Inflammatory macrophage (primary cell): ENCODE measurements at places on chromosomes 16 and 17.

- no peak for DNase-seq
These were observed 3.0 kb downstream of the SYNGR3 start for GRCh38 chr16:1992704-1993317.

- no peak for DNase-seq
These were observed 160.5 kb upstream of the GSE1 start for GRCh38 chr16:85452364-85453193.

DNA sequence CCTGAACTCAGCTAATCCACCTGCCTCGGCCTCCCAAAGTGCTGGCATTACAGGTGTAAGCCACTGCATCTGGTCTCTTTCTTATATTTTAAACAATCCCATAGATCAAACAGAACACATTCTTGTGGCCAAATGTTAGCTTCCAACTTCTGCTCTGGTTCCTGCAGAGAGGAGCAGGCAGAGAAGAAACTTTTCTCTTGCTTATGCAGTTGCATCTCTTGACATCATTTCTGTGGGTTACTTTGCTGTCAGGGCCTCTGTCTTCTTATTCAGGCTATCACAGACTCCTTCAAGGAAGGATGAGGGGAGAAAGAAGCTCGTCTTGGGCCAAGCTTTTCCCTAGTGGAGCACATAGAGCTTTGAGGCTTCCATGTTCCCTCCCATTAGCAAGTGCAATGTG lies 7.8 kb downstream of the HSD17B2 start:
- no peak for DNase-seq

GRCh38 chr17:5035315-5035714 lies at the start of gene SLC52A1:
TSS of gene SLC52A1 (minus strand) at chr17:5035426. CDS start at chr17:5034606, 820 bp downstream.
- no peak for DNase-seq

- no peak for DNase-seq
These were observed 39.7 kb upstream of the IRX3 start for GRCh38 chr16:54326266-54326662.

DNA sequence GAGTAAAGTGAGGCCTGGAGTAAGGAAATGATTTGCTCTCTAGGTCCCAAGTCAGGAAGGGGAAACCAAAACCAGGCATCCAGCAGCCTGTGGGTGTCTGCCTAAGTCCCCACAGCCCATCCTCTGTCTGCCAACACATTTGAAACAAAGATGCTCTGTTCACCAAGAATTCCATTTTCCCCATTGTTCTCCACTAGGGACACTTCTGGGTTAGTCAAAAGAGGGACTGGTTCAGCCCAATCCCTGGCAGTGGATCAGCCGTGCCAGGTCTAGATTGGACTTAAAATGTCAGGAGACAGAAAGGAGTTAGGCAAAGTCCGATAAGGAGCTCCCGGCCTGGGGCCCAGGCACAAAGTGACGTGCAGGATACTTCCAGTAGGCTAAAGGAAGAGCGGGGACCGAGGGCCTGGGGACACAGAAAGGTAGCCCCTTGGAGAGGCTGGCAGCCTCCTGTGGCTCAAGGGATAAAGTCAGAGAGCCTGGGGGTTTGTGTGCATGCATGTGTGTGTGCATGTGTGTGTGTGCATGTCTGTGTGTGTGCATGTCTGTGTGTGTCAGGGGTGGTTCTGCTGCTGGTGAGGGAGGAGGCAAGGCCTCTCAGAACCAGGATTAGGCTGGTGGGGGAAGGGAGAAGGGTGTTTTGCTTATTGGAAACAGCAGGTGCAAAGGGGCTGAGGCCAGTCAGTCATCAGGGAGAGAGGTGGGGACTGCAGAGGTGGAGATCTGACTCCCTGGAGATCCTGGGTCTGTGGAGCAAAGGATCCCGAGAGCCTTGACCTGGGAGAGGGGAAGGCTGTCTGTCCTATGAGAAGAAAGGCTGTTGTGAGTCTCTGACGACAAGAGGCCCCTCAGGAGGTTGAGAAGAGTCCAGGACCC lies 41.7 kb upstream of the IL34 start:
- no peak for DNase-seq

- peak; percentile 67 for DNase-seq
These were observed 8.2 kb downstream of the PLCD3 start for GRCh38 chr17:45123930-45124796.

GRCh38 chr17:1783834-1784611 lies 22.2 kb downstream of the SERPINF1 start:
- DNase-seq: peak; percentile 84

- no peak for DNase-seq
These were observed 21.6 kb upstream of the ARL4D start for GRCh38 chr17:43377056-43377810.

- DNase-seq: peak; percentile 79
These were observed 25.9 kb downstream of the OGFOD1 start for GRCh38 chr16:56477096-56477878.

DNA sequence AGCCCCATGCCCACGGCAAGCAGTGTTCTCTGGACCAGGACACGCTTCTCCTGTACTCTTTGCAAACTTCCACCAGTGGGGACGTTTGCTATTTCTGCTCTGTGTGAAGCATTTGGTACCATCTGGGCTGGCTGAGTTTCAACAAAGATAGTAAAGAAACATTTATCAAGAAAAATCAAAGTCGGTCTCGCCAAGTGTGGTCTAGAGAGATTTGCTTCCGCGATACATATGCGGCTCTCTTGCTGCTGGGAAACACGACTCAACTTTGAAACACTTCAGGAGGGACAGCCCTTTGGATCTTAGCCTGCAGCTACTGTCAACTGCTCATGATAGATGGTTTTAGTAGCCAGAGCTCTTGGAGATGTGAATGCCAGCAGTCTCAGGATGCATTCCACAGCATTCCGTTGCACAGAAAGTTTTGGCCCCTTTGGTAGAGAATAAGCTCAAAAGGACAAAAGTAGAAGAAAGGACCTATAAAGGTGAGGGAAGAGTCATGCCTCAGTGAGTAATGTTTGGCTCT lies 168.2 kb upstream of the CACNG3 start:
- no peak for DNase-seq

DNA sequence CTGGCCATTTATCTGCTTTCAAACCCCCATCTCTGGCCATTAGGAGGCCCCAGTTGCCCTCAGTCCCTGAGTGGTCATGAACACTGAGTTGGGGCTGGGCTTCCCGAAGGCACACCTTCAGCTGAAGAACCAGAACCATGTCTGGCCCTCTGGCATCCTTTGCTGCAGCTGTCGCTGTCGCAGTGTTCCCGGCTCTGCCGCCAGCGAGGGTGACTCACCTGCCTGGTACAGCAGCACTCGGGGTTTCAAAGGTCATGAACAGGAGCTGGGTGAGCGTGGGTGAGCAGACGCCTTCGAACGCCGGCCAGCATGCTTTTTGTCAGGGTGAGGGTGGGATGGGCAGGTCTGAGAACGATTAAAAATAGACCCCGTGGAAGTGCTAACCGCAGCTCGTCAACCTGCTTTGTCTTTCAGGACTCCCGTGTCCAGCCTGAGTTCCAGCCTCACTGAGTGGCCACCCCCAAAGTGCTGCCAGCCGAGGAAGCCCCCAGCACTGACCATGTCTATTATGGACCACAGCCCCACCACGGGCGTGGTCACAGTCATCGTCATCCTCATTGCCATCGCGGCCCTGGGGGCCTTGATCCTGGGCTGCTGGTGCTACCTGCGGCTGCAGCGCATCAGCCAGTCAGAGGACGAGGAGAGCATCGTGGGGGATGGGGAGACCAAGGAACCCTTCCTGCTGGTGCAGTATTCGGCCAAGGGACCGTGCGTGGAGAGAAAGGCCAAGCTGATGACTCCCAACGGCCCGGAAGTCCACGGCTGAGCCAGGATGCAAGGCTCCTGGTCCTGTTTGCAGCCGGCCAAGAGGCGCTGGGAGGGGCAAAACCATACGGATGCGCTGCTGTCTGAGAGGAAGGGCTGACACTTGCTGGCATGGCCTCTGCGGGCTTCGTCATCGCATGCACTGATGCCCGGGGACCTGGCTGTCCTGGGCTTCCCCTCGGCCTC lies 7.6 kb downstream of the SNN start:
- no peak for DNase-seq

- no peak for DNase-seq
These were observed 113.4 kb downstream of the AMFR start for GRCh38 chr16:56312028-56312300.

DNA sequence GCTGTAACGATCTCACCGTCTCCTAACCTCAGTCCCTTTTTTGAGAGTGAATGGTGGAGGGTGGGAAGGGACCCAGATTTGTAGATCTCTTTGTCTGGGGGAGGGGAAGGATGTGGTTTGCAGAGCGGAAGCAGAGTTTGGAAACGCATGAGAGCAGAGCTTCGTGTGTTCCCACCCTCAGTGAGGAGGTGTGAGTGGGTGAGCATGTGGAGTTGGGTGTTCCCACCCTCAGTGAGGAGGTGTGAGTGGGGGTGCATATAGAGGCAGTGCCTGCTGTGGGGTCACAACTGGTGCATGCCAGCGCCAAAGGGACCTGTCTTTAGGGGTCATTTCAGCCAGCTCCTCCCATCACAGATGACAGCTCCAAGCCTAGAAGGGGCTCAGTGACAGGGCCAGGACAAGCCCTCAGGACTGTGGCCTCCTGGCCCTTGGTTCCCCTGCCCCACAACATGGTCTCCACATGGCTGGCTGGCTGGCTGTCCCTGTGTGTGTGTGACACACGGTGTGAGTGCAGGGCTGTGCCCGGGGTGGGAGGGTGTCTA lies 1.8 kb upstream of the CISD3 start:
- DNase-seq: peak; percentile 51

- DNase-seq: no peak
These were observed 42.4 kb downstream of the WDR59 start for GRCh38 chr16:74942566-74942965.

DNA sequence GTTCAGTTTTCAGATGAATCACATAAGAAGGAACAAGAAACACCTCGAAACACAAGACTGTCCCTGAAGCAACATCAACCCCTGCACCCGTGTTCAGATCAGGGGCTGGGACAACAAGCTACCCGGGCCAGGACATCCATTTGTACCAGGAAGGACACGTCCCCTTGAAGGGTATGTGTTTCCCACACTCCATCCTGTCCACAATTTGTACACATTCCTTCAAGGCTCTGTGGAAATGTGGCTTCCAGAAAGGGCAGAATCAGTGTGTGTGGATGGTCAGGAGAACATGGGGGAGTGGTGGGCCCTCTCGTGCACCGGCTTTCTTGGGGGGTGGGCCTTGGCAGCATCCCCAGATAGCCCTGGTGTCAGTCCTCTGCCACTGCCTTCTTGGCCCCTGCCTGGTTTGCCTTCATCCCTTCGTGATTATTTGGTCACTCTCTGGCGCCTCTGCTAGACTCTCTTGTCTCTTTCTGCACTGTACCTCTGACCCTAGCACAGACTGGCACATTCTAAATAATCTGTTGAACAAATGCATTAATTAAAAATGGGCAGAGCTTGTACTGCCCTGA lies 10.3 kb downstream of the KIFC3 start:
- DNase-seq: no peak

DNA sequence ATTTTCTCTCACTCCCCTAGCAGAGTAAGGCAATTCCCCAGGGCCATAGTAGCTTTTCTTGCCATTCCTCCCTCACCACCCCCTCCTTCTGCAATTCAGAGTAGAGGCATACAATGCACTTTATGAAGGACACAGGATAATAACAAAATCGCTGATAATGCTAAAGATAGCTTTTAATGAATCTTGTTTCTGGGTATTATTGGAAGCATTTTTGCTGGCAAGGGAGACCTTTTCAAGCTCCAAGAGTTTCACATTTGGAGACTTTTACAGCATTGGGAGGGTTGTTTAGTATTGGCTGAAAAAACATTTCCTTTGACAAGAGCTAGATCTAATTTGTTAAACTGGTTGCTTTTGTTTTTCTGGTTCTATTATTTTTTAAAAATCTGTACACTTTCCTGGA lies 573.0 kb upstream of the C16orf82 start:
- no peak for DNase-seq

DNA sequence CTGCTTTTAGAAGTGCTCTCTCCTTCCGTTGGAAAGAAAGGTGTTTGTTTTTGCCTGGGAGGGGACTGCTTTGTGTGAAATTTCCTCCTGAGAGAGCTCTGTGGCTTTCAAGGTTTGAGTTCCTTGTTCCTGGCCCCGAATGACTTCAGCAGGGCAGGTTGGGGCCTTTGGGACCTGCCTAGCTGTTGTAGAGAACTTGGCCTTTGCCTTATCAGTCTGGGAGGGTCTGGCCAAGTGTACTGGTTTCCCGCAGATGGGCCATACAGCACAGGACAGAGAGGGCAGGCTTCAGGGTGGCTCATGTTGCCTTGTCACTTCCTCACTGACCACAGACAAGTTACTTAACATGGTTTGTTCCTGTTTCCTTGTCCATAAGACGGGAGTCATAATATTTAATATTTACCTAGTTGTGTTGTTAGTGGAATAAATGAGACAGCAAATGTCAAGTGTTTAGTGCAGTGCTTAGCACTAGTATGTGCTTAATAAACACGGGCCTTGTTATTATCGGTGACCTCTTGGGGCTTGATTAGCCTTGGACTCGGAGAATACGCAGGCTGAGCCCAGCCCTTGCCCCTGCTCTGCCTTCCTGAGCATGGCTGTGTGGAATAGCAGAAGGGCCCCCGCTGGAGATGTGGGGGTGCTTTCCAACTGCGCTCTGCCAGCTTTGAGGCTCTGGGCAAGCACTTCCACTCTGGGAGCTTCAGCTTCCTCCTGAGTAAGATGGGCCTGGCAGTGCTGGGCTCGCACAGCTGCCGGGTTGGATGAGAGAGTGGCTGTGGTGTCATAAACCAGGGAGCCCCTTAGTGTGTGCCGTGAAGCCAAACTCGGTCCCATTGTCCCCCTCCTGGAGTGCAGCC lies 6.6 kb downstream of the PRSS8 start:
- DNase-seq: peak; percentile 95

DNA sequence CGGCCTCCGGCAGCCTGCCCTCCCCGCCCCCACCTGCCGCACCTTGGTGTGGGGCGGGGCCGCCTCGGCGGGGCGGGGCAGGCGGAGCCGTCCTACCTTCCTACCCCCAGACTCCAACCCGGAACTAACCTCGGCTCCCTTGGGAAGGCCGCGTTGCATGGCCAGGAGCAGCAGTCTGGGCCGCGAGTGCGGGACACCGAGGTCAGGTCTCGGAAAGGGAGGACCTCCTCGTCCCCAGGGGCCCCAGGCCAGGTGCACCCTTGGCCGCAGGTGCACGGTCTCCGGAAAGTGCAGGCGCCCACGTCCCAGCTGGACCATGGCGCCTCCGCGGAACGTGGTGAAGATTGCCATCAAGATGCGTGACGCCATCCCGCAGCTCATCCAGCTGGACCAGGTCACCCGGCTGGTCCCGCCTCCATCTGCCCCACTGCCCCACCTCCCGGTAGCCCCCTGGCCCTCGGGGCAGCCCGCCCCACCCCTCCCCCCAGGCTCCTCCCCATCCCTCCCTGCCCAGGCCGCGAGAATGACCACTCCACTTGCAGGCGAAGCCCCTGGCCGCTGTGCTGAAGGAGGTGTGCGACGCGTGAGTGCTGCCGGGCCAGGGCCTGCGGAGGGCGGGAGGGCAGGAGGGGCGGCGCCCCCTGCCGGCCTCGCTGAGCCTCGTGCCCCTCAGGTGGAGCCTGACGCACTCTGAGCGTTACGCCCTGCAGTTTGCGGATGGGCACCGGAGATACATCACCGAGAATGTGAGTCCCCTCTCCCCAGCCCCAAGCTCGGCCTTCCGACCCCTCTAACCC lies at the start of gene ELMO3:
Gene ELMO3, plus strand, starts transcription at position 121 of the 797 bp plus-strand sequence. Its CDS starts 196 bp downstream, at position 317.
- DNase-seq: no peak

GRCh38 chr16:88772871-88773811 lies 11.9 kb downstream of the PIEZO1 start:
- DNase-seq: no peak

GRCh38 chr16:77402672-77403071 lies 32.2 kb downstream of the ADAMTS18 start:
- no peak for DNase-seq

GRCh38 chr17:45277216-45277849 lies 15.4 kb upstream of the SPATA32 start:
- DNase-seq: peak; percentile 93

- no peak for DNase-seq
These were observed 10.4 kb downstream of the CEP131 start for GRCh38 chr17:81212365-81212764.
